HS-27A (cell line): ENCODE measurements at places on chromosomes 11 and 22.

- no peak for DNase-seq
Observed at GRCh38 chr11:73894725-73895335, 18.0 kb downstream of the PAAF1 start.

GRCh38 chr11:112794331-112794846 lies 166.8 kb upstream of the NCAM1 start:
- no peak for DNase-seq

DNA sequence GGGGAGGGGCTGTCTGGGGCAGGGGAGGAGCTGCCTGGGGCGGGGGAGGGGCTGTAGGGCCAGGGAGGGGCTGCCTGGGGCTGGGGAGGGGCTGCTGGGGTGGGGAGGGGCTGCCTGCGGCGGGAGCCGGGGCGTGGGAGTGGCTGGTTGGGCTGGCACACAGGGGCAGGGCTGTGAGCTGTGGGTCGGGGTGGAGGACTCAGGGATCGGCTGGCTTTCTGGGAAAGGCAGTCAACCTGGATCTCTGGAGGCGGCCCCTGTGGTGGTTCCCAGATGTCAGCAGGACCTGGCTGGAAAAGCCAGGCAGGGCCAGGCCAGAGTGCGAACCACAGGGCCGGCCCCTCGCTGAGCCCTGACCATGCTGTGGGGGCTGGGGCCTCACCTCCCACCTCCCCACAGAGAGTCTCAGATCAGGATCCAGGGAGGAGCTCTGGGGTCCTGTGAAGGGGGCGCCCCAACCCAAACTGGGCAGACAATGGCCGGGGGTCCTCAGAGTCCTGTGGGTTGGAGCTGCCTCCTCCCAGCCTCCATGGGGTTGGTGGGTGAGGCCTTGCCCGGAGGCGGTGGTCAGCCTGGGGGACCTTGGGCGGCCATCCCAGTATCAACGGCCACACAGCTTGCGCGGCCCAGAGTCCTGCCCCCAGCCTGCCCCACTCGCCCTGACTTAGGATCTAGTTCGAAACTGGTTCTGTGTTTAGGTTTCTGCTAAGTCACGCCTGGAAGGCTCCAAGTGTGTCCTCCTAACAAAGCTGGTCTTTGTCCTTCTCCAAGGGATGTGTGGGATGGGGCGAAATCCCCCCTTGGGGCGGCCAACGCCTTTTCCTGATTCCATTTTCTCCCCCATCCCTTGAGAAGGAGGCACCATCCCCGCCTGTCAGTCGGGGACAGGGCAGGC lies 1.9 kb downstream of the MUC5B start:
- DNase-seq: no peak

- DNase-seq: peak; percentile 20
Observed at GRCh38 chr11:31509051-31509428, 382 bp downstream of the IMMP1L start.

GRCh38 chr11:108601150-108601549 lies 7.6 kb upstream of the EXPH5 start:
- no peak for DNase-seq

DNA sequence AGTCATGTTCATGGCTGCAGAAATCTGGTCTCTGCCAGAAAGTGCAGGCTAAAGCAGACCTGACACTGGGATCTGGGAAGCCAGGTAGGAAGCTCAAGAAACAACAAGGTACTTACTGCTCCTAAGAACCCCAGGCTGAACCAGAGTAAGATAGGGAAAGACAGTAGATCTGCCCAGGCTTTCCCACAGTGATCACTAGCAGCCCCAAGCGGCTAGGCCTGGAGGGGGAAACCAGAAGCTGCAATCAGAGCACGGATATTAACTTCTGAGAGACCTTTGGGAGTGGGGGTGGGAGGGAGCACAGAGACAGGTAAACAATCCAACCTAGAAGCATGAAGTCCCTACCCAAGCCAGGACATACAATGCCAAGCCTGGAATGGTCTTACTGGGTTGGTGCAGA lies 135.2 kb upstream of the C11orf58 start:
- no peak for DNase-seq

GRCh38 chr11:45964911-45965389 lies 42.5 kb downstream of the LARGE2 start:
- DNase-seq: peak; percentile 51

GRCh38 chr22:22194931-22195264 lies 49.7 kb upstream of the VPREB1 start:
- DNase-seq: no peak

- peak; percentile 4 for DNase-seq
Observed at GRCh38 chr11:126716456-126717083, 284.0 kb downstream of the KIRREL3 start.

DNA sequence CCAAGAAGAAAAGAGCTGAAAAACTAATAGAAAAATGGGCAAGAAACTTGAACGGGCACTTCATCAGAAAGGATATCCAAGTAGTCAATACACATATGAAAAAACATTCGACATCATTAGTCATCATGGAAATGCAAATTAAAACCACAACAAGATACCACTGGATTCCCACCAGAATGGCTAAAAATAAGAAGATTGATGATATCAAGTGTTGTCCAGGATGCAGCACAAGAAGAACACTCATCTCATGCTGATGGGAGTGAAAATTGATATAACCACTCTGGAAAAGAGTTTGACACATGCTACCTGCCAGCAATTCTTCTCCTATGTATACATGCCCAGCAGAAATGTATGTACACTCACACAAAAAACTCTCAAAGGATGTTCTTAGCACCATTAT lies 26.9 kb upstream of the SCUBE2 start:
- DNase-seq: no peak

DNA sequence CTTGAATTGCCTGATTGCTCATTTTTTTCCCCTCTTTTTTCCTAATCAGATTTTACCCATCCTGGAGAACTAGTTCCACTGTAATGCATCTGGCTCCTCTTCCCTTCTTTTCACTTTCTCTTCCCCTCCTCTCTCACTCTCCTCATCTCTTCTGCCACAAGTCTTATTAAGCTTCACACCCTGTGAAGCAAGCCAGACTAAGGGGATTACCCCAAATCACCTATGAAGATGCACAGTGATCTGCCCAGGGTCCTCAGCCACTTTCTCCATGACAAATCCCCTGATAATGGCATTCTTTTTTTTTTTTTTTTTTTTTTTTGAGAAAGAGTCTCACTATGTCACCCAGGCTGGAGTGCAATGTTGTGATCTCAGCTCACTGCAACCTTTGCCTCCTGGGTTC lies 11.2 kb downstream of the UBASH3B start:
- no peak for DNase-seq

GRCh38 chr22:49915610-49916009 lies 2.6 kb downstream of the ALG12 start:
- no peak for DNase-seq

GRCh38 chr22:46159777-46160176 lies 9.5 kb downstream of the PPARA start:
- no peak for DNase-seq

GRCh38 chr11:76148231-76148630 lies 58.1 kb downstream of the WNT11 start:
- DNase-seq: no peak

- DNase-seq: no peak
Observed at GRCh38 chr11:96827164-96827563, 437.4 kb downstream of the JRKL start.

GRCh38 chr11:96045622-96046456 lies 121.9 kb upstream of the MTMR2 start:
- DNase-seq: no peak

DNA sequence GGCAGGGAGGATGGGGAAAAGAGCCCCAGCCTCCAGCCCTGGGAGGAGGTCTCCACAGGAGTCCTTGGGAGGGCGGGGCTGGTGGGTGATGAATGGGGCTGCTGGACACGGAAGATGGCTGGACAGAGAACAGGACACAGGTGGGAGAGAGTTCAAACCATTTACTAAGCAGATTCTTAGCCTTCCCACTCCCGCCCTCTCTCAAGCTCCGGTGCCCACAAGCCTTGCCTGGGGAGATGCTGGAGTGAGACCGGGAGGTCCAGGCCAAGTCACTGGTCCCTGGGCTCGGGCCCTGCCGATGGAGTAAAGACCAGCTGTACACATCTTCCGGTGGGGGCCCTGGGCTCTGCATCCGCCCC lies 1.4 kb downstream of the CLDN5 start:
- no peak for DNase-seq

DNA sequence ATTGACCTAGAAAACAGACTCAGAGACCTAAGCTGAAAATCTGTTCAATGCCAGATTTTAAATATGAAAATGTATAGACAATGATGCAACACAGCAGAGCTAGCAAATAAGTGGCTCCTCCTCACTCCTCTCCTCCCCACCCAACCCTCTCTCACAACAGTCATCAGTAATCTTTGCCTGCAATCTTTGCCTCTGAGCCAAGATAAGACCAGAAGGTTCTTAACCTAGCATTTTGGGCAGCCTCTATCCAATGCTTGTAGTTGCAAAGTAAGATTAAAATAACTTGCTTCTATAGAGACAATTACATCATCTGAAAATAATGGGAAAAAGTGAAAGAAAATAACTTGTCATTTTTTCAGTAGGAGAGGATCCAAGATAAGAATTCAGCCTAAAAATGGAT lies 117.3 kb downstream of the PARVA start:
- DNase-seq: peak; percentile 17

- DNase-seq: no peak
Observed at GRCh38 chr11:1773131-1773993, 9.6 kb upstream of the CTSD start.

DNA sequence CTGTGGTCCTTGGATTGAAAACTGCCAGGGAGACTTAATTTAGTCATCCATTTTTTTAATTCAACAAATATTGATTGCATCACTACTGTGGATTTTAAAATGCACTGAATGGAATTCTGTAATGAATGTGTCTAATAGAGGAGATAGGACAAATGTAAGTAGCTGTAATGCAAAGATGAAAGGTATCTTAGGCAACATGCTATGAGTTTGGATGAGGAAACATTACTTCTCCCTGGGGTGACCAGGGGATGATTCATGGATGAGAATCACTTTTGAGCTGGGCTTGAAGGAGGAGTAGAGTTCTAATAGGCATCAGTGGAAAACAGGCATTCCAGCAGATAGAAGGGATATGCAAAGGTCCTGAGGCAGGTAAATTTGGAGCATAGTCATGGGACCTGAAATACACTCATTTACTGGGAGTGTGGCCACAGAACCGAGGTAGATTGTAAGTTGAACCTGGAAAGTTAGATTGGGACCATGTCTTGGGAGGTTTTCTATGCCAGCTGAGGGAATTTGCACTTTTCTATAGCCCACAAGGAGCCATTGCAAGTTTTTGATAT lies 43.4 kb downstream of the PKNOX2 start:
- no peak for DNase-seq

- DNase-seq: no peak
Observed at GRCh38 chr11:118533769-118534729, 3.1 kb downstream of the TMEM25 start.

DNA sequence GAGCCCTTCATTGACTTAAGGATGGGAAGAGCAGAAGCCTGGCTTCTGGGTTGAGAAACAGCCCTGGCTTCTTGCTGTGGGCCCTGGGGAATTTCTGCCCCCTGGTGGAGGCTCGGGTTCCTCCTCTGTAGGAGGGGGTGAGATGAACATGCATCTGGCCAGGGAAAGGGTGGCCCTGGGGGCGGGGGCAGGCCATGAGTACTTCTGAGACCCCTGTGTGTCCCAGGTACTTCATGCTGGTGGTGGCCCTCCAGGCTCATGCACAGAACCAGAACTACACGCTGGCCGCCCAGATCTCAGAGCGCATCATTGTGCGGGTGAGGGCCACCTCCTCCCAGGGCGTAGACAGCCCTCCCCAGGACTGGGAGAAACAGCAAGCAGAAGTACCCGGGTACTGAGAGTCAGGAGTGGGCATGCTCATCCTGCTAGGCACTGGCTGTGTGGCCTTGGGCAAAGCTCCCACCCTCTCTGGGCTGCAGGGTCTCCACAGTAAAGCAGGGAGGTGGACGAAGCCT lies 15.8 kb downstream of the TMEM258 start:
- DNase-seq: no peak

DNA sequence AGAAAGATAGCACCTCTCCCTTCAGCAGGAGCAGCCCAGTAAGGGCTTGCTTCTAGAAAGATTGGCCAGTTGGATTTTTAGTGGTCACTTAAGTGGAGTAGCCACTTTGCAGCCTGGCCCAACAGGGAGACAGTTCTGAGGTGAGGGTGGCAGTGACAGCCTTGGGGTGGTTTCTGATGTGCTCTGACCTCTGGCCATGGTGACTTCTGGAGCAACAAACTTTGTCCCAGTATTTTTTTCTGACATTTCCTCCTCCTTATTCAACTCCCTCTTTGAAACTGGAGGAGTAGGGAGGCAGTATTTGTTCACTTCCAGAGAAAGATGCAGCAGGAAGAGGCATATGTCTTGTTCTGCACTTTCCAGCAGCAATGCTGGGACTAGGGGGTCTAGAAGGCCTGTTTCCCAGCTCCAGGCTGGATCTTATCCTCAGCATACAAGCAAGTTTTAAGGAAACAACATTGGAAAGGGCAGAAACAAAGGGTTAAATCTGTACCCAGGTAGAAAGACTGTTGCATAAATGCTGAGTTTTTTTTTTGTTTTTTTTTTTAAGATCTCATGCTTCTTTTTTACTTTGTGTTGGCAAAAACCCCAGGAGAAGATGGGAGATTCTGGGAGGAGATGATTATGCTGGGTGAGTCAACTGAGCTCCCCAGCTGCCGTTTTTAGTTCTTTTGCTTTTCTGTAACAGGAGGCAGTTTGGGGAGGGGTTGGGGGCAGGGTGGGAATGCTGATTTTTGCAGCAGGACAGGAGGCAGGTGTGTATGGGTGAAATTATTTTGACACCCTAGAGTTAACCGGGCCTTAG lies 37.2 kb downstream of the RCOR2 start:
- no peak for DNase-seq

DNA sequence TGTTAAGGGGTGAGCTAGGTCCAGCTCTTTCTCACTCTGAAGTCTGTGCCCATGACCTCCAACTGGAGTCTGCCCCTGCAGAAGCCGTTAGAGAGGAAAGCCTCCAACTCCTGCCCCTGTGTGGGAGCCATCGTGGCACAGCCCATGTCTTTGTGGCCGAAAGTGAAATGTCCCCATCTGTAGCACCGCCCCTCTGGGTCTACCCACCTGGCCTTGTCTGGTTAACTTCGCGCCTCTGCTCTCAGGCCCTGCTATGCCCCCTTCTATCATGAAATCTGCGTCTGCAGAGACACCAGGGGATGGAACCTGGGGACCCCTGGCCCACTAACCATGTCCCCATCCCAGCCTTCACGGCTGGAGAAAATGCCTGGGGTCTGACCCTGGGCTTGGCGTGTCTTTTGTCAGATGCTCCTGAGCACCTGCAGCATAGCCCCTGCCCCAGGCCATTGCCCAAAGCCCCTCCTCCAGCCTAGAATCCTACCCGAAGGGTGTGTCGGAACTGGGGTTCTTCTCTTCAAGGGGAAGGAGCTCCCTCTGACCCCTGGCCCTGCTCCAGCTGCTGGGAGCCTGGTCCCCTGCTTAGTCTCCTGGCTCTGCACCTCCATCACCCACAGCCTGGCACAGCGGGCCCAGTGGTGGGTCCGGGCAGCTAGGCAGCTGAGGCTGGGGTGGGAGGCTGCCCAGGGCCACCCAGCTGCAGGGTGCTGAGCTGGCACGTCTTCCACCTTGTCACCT lies 35.8 kb upstream of the HMOX1 start:
- no peak for DNase-seq

GRCh38 chr11:121312483-121312882 lies 19.9 kb downstream of the SC5D start:
- no peak for DNase-seq

GRCh38 chr11:64923151-64923661 lies 1.3 kb upstream of the PPP2R5B start:
- DNase-seq: no peak
